ENCODE measurements at places on chromosomes 1 and 21. TPM values are rescaled to one million over a fixed set of nuclear protein-coding genes. Genes with fewer than 3 reads are reported as not detected.

The ZNF687 gene
- 28.5 TPM for total RNA-seq

DNA sequence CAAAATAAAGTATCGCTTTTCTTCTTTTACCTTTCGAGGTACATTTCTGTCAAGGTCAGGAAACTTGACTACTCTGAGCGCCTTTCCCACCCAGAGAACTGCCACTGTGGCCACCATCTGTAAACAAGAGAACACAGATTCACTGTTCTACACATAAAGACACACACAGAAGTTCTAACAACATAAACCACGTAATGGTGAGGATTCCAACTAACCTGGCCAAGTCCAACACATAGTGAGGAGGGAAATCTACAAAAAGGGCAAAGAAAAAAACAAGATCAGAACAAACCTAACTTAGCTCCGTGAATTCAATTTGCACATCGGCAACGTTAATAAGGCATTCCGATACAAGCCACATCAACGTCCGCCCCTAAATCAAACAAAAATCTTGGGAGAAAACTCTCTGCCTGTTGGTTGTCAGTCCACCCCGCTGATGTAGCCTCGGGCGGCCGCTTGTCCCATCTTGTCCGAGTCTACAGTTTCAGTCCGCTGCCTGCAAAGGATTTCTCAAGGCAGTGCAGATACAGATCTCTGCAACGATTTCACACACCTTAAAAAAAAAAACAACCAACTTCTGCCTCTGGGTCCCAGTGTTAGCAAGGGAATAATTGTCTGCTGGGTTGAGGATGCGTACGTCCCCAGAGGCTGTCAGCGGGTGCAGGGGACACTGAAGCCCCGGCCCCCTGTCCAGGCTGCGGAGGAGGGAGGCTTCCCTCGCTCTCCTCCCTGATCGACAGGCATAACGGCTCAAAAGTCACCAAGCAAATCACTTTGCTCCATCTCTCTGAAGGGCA, 1.0 kb downstream of the SLC35D1 start:
- DNase-seq, result peak; percentile 0

The FLG2 gene
- total RNA-seq, result 0.19 TPM

The PIGR gene
- not detected for total RNA-seq

DNA sequence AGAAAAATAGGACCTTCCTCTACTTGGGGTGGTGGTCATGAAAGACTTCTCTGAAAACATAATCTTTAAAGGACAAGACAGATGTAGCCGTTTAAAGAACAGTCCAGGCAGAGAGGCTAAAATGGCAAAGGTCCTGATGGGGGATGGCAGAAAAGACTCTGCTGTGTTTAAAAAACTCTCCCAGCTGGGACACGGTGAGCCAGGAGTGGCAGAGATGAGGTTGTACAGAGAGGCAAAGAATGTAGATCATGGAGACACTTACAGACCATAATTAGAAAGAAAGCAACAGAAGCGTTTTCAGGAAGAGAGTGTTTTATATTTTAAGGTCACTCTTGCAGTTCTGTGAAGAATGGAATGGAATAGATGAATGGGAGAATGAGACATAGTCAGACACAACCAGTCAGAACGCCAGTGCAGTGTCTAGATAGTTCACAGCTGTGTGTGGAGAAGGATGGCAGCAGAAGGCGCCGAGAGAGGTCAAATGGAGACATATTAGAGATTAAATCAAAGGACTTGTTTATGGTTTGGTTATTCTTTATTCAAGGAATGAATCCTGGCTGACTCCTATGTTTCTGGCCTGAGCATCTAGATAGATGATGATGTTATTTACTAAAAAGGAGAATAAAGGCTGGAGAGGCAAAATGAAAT, 47.8 kb downstream of the USP24 start:
- no peak for DNase-seq

The AK4 gene
- 46.3 TPM for total RNA-seq

The COL8A2 gene
- 4.1 TPM for total RNA-seq

GRCh38 chr1:34331020-34331926, 154.6 kb downstream of the C1orf94 start:
- DNase-seq, result no peak

DNA sequence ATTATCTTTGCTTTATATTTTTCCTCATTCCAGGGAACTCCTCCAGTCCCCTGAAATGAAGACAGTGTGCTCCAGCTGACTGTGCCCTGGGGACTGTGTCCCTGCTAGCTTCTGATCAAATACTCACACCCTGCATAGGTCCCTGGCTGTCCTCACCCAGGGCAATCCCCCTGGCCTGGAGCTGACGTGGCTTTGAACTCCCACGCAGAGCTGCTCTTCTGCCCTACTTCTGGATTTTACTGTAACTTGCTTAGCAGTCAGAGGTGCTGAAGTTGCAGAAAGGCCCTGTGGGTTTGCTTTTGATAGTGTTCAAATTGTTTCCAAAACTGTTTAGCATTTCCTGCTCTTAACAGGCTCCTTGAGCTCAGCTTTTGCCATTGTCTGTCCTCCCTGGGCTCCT, 186.5 kb downstream of the FASLG start:
- no peak for DNase-seq

The MCOLN3 gene
- total RNA-seq, result not detected

The FAM43B gene
- total RNA-seq, result 0.11 TPM

DNA sequence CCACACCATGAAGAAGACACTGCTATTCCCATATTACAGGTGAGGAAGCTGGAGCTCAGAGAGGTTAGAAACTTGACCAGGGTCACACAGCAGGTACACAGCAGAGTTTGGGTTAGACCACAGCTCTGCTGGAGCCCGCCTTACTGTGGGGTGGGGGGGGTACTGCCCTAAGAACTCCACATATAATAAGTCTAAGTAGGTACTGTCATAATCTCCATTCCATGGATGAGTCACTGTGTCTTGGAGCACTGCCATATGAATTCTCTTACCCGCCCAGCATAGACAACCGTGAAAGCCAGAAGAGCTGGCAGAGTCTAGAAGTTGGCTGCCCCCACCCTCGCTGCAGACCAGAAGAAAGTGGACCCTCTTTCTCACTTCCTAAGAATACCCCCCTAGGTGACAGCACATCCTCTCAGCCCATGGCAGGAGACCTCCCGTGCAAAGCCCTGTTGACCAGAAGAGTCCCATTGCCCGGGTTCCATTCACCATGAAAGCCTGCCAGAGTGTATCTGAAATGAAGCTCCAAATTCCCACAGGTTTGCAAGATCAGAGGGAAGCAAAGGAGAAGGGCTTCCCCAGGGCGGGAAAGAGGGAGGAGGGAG, 5.2 kb upstream of the PLA2G2D start:
- no peak for DNase-seq

DNA sequence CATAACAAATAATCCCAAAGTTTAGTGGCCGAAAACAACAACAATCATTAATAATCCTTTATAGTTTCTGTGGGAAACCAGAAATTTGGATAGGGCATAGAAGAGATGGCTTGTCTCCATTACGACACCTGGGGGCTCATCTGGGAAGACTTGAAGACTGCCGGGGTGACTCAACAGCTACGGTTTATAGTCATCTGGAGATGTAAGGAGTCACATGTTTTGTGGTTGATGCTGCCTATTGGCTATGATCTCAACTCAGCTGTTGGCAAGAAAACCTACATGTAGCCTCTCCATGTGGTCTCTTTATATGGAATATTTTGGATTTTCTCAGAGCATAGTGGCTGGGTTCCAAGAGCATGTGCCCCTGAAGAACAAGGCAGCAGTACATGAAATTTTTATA, 29.3 kb upstream of the TSPAN2 start:
- no peak for DNase-seq

- no peak for DNase-seq
Measured at GRCh38 chr1:218933513-218933912, 240.2 kb upstream of the LYPLAL1 start.

DNA sequence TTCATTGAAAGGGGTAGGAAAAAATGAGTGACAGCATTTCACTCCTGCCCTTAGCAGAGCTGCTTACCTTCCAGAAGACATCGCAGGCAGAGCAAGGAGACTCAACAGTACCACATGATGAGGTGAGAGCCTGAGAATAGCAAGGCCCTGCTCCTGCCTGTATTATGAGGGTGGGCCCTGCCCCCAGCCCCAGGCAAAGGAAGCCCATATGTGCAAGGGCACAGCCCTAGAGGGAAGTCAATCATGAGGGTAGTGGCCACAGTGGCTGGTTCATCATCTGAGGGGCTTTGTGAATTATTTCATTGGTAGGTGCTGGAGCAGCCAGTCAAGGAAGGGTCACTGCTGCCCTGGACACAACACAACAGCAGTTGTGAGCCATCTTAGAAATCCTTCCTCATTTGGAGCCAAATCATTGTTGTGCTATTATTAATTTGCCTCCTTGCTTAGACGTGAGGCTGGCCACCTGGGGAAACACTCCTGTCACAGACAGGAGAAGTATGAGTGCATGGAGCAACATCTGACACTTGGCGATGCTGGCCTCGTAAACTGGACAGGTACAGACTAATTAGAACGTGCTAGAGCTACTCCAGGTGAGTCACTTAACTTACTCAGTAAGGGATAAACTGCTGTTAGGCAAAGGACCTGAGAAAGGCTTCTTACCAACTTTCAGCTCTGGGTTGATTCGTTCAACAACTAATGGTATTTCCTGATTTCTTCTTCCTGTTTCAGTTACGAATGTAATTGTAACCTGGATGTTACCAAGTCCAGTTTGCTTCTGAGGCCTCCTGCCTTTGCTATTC, 22.7 kb upstream of the ACBD6 start:
- DNase-seq, result no peak

The DENND2D gene
- 66.9 TPM for total RNA-seq

DNA sequence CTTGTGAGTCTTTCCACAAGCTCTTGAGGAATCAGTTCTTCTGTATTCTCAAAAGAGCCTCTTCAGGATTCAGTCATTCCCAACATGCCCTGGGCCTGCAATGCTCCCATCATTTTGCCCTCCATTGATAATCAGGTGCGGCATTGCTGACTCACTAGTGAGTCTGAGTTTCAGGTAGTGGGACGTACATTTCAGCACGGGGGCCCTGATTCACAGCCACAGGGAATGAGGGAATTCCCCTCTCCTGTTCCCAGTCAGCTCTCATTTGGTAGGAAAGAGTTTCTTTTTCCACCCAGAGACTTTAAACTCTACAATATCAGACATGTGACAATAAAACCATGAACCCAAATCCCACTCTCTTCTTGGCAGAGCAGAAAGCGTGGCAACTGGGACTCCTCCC, 3.7 kb upstream of the IRF6 start:
- DNase-seq, result no peak

The CFHR1 gene
- total RNA-seq, result not detected

DNA sequence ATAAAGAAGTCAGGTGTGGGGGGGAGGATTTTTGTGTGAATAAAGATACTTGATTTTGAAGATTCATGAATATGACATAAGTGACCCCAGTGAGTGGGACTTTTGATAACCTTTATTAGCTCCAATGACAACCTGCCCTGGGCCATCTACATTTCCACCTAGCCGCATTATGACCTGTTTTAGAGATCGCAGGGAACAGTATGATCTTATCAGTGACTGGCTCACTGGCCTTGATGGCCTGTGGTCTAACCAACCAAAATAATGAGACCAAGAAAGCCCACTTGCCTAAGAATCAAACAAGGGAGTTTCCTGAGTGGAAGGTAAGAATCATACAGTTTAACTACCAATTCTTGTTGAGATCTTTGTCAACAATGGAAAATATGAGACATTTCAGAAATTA, 1.8 kb downstream of the ELAPOR1 start:
- DNase-seq, result no peak

The HSF2BP gene
- 1.1 TPM for total RNA-seq

DNA sequence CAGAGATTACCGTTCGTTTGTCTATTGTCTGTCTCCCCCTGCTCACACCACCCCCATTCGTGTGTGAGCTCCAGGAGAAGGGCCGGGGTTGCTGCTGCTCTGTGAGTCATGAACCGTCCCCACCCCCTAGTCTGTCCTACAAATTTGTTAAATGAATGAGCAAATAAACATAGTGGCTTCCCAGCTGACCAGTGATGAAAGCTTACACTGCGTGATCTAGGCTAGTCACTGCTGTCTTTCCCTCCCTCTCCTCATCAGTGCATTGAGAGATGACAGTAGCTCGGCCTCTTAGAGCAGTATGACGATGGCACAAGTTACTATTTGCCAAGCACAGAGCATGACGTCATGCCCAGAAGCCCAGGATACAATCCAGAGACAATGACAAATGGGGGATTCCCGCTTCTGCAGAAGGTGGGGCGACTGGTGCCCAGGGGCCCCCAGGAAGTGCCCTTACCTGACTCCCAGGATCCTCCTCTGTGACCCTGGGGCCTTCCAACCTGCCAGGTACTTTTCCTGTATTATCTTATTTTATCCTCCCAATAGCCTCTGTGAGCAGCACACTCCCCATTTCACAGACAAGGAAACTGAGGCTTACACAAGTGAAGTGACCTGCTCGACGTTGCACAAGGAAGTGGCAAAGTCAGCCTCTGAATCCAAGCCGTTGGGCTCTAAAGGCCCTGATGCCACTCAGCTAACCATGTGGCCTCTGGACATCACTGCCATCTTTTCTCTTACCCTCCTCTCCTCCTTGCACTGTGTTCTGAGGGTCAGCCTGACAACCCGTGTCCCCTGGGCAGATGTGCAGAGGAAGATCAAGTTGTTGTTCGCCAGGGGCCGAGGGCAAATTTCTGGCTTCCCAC, 8.6 kb upstream of the EPHA2 start:
- DNase-seq, result no peak

GRCh38 chr1:22563671-22564602, 648 bp downstream of the EPHA8 start:
- DNase-seq, result no peak

The ADAMTS4 gene
- 1.5 TPM for total RNA-seq

The MYBPH gene
- total RNA-seq, result not detected

DNA sequence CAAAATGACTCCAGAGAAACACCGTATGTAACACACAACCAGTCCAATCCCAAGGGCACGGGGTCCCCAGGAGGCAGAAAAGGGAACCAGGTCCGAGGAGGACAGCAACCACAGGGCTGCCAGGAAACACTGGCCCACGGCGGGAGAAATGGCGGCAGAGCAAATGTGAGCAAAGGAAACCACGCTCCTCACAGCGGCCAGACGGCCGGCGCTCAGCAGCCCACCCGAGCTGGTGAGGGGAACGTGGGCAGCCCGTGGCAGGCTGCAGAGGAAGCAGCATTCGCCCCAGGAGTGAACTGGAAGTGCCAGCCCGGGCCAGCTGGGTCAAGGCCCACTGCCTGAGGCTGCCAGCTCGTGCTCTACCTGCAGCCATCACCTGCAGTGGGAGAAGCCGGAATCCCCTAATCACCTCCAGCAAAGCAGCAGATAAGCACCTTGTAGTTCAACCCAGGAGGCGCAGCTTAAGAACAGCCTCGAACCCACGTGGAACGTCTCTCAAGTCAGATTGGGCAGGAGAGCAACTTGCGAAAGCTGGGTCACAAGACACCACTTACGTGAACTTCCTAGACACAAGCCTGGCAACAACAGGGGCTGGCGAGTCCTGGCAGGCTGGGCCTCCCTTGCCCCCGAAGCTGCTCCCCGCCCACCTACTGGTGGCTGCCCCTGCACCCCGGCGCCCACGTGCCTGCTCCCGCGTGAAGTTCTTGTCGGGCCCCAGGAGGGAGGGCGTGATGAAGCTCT, 6.7 kb downstream of the SLC19A1 start:
- no peak for DNase-seq

DNA sequence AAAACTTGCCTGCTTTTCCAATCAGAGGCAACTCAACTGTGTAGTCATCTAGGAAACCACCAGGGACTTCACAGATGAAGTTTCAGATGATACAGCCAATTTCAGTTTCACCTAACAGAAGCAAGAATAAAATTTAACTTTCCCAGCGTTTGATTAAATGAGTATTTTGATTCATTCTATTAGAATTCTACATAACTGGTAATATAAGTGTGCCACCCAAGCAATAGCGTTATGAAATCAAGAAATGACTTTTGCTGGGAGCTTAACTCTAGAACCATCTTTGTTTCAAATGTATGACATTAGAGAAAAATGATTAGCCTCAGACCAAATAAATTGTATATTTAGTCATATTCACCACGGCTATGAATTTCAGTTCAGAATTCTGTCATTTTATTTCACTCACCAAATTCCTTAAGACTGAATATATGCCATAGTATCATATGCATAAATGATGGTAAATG, 239.3 kb downstream of the NRIP1 start:
- DNase-seq, result no peak

All from esophagus squamous epithelium (tissue), 5 donors.